ENCODE measurements at places on chromosomes 1 and 21.

DNA sequence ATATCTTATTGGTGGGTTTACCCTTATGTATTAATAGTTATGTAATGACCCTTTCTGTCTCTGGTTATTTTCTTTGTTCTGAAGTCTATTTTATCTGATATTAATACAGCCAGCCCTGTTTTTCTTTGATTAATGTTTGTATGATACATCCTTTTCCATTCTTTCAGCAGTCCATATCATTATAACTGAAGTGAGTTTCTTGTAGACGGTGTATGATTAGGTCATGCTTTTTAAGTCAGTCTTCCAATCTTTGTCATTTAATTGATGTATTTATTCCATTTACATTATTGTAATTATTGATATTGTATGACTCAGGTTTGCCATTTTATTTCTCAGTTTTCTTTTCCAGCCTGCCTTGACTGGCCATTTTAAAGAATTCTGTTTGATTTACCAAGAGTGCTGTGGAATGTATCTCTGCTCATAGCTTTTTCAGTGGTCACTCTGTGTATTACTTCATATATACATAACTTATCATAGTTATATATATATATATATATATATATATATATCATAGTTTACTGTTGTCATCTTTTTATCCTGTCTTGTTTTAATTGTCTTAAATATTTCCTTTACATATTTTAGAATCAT is 10.5 kb downstream of the RAB4A start:
- DNase-seq, result no peak

GRCh38 chr21:25459365-25459764 is 147.9 kb downstream of the MRPL39 start:
- no peak for DNase-seq

GRCh38 chr1:110570307-110570706 is 35.9 kb downstream of the KCNA2 start:
- DNase-seq, result no peak

GRCh38 chr1:32104127-32104526 is 3.7 kb upstream of the KPNA6 start:
- DNase-seq, result no peak

- DNase-seq, result no peak
Observed at GRCh38 chr1:204572923-204573922, 57.0 kb downstream of the MDM4 start.

- no peak for DNase-seq
Observed at GRCh38 chr1:14262637-14263036, 335.8 kb upstream of the KAZN start.

All from Calu3 (cell line).